Cardiac fibroblast (primary cell): ENCODE measurements at places on chromosomes 1 and 21.

- peak; percentile 26 for DNase-seq
Measured at GRCh38 chr1:89001510-89001909, 9.1 kb upstream of the KYAT3 start.

GRCh38 chr1:59214248-59215208 is 82.4 kb upstream of the FGGY start:
- DNase-seq = no peak

DNA sequence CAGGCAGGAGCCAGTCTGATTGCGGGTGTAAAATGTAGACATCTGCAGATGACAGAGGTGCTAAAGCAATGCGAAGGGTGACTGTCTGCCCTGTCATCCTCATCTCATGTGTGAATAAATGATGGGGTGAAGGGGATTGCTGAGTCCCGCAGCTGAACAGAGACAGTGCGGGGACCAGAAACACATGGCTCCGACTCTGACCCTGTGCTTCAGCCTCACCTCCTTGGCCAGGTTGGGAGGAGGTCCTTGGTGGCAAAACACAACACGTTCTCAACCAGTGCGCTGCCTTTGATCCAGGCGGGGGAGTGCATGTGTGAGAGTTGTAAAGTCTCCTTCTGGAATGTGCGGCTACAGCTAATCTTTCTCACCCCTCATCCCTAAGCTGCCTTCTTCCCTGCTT is 32.0 kb upstream of the TTC22 start:
- no peak for DNase-seq

DNA sequence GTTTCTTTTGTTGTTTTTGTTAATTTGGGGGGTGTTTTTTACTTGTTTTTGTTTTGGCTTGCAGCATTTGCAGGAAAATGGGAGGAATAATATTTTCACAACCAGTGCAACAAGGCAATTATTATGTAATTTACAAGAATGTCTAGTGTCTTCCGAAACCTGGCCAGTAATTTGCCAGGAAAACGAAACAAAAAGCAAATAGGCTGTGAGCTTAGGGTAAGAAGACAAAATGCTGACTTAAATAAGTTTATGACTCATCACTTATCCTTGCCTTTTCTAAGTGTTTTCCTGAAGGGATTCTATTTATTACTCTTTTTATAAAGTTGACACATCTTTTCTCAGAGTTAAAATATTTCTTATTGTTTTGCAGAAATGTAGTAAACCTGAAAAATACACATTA is 49.8 kb downstream of the KCNT2 start:
- DNase-seq = peak; percentile 89

DNA sequence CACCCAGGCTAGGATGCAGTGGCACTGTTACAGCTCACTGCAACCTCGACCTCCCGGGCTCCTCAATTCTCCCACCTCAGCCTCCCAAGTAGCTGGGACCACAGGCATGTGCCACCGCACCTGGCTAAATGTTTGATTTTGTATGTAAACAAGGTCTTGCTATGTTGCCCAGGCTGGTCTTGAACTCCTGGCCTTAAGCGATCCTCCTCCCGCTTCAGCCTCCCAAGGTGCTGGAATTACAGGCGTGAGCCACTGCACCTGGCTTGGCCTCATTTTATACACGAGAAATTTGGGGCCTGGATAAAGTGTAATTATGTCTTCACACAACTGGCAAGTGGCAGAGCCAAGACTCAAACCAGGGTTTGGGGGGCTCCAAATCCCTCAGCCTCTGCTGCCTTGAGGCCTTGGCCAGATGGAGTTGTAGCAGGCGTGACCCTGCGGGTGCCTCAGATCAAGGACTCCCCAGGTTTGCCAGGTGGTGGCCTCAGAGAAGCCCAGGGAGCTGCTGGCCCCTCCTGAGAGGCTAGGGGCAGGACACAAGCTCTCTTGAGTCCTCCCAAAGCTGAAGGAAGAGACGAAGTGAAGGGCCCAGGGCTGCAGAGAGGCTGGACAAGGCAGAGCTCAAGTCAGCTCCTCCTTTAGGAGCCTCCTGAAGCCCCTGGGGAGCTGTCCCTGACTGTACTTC is 61.7 kb downstream of the MDM4 start:
- no peak for DNase-seq

DNA sequence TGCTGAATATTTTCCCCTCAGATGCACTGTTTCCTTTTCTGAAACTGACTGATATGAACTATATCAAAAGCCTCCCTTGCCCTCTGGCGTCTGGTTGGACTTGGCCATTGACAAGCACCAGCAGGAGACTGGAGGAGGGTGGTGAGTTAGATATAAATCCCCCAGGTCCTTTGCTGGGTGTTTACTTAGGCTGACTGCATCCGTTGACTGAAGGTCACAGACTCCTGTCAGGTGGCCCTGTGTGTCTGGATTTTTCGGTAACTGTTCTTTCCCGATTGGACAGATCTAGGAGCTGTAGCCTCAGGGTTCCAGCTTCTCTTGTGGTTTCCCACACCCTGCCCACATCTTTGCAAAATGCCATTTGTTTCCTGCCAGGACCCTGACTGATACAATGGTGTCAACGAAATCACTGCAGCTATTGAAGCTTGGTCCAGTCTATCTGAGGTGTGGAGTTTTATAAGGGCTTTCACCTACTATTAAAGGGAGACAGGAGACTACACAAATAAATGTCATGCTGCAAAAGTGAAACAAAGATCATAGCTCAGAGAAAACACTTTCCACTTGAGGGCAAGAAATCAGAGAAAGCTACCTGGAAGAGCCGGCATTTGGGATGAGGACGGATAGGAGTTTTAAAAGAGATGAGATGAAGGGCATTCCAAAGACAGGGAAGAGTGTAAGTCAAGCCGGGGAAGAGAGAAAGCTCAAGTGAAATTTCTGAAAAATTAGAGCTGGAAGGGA is 1.5 kb upstream of the MAGI3 start:
- no peak for DNase-seq

- no peak for DNase-seq
Measured at GRCh38 chr1:153354515-153355193, 3.0 kb upstream of the S100A9 start.

DNA sequence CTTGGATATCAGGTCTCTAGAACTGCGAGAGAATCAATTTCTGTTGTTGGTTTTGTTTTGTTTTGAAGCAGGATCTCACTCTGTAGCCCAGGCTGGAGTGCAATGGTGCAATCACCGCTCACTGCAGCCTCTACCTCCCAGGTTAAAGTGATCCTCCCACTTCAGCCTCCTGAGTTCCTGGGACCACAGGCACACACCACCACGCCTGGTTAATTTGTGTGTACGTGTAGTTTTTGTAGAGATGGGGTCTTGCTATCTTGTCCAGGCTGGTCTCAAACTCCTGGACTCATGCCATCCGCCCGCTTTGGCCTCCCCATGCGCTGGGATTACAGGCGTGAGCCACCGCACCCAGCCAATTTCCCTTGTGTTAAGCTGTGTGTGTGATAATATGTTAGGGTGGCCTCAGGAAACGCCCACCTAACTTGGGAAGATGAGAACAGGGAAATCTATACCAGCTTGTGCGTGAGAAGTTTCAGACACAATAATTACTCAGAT is 109.6 kb downstream of the SIK1 start:
- no peak for DNase-seq

GRCh38 chr1:119409731-119410130 is 5.2 kb upstream of the HSD3B2 start:
- peak; percentile 29 for DNase-seq

GRCh38 chr1:33434363-33434750 is 3.5 kb upstream of the PHC2 start:
- no peak for DNase-seq

GRCh38 chr1:25080294-25081209 is 150.5 kb upstream of the RUNX3 start:
- peak; percentile 25 for DNase-seq

GRCh38 chr1:155175281-155175926 is 1.8 kb downstream of the TRIM46 start:
- no peak for DNase-seq

DNA sequence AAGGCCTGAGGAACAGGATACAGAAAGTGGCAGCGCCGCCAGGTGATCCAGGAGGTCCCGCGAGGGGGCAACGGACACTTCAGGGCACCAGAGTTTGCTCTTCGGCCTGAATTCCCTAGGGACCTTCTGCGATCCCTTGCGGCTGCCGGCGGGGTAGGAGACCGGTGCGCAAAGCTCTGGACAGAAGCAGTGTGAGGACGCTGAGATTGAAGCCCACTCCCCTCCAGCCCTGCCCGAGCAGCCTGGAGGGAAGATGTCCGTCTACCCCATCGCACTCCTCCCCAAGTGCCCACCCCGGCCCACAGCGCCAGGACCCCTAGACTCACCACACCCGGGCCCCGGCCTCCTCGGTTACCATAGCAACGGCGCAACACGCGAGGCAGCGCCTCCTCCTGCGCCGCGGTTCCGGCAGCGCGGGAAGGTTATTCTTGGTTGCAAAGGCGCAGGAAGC is at the start of gene ANKRD45:
Gene ANKRD45 (minus strand): TSS at position 361 of the 451 bp plus-strand sequence. CDS start 10,433 bp downstream, outside the sequence.
- peak; percentile 48 for DNase-seq

DNA sequence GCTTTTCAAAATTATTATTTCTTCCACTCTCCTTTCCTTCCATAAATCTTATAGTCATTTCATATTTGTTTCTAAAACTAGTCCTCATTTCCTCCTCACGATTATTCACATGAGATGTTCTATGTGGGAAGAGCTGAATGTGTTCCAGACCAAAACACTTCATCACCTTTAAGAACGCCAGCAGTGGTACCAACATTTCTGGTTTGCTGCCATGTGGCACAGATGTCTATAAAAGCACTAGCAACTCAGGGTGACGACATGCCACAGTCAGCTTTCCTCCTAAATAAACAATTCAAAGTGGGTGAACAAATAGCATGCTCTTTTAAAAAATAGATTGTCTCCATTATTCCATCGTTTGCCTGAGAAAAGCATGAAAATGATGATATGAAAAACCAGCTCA is 1217.8 kb upstream of the ADGRL2 start:
- DNase-seq = no peak

GRCh38 chr1:94115900-94116436 is 5.0 kb downstream of the ABCA4 start:
- DNase-seq = peak; percentile 23

GRCh38 chr1:51568231-51568935 is 48.5 kb upstream of the OSBPL9 start:
- no peak for DNase-seq

DNA sequence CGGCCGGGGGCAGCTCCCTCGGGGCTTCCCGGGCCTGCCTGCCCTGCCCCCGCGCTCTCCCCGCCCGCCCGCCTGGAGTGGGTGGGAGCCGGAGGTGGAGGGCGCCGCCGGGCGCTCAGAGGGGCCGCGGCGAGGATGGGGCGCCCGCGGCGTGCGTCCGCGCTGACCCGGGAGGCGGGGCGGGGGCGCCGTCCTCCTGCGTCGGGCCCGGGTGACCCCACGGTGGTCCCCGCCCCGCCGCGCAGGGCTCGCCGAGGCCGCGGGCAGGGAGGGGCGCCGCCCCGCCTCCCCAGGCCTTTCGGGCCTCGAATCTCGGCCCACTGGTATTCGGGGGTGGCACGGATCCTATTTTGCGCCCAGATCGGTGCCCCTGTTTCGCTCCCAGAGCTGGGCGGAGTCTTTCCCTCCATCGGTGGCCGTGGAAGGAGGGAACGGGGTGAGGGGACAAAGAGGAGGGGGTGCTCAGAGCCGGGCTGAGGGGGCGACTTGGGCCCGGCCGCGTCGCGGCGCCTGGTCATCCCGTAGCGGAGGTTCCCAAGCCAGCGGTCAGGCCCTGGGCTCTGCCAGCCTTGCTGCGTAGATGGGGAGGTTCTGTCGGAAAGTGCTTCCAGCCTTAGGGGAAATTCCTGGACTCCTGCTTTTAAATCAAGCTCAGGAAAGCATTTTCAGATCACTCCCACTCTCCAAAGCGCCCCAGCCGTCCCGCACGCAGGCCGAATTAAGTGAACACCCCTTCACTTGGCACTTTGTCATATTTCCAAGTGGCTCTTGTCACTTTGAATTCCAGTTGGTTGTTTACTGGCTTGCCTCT is 545 bp downstream of the PATJ start:
- peak; percentile 59 for DNase-seq

DNA sequence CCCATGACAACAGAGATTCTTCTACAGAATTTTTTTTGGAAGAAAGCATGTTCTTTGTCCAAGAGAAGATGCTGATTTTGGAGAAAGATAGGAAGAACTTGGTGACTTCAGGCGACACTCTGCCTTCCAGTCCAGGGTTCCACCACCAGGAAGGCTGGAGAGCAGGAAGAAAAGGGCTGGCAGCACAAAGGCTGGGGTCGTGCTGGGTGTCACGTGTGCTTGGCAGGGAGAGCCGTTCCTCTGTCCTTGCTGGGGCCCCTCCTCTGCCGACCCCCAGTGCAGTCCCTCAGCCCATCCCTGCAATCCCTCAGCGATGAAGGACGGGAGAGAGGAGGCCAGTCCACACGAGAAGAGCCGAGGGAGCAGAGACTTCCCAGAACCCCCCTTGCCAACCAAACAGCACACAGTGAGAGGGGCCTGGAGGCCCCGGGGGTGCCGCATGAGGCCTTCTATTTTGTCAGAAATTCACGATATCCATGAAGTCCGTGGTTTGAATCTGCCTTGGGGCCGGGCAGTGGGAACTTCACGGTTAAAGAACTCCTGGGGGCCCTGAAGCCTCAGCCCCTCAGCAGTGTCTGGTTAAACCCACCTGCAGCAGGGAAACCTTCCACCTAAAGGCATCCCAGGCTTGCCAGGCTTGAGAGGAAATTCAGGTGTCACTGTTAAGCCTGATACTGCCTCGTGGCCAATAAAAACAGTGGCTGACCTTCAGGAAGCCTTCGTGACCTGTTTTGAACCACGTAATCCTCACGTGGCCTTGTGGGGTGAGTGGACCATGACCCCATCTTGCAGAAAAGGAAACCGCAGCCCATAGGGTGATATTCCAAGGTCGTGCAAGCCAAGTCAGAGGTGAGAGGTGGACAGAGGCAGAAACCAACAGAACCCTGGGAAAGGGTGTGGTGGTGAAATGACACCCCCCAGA is 3.4 kb downstream of the KRTAP10-12 start:
- DNase-seq = no peak

DNA sequence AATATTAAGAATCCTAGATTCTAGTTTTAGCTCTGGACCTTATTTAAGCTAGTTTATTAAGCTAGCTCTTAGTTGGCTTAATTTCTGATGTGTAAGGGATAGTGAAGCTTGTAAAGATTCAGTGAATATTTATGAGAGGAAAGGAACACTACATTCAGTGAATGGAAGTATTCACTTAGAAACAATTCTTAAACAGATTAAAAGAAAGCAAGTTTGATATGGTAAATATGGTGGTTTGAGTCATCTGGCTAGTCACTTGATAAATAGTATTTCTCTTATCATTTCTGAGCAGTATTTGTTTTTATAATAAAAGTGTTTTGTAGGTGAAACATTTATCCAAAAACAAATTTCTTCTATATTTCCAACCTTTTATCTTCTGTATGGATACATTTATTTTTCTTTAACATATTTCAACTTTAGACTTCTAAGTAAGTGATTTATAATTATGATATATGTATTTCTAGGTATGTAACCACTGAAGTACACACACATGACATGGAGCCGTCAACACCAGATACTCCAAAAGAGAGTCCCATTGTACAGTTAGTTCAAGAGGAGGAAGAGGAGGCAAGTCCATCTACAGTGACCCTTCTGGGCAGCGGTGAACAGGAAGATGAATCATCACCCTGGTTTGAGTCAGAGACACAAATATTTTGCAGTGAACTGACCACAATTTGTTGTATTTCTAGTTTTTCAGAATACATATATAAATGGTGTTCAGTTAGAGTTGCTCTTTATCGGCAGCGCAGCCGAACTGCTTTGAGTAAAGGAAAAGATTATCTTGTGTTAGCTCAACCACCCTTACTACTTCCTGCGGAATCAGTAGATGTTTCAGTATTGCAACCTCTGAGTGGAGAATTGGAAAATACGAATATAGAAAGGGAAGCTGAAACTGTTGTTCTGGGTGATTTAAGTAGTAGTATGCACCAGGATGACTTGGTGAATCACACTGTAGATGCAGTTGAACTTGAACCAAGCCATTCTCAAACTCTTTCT is 55.6 kb downstream of the SUCO start:
- DNase-seq = peak; percentile 82
